ENCODE measurements at places on chromosomes 6 and 20.
A peak's percentile ranks its signal among the peaks of the same experiment; 100 is the strongest.

GRCh38 chr6:170018936-170019817 is 267.8 kb downstream of the ERMARD start:
- DNase-seq = no peak

DNA sequence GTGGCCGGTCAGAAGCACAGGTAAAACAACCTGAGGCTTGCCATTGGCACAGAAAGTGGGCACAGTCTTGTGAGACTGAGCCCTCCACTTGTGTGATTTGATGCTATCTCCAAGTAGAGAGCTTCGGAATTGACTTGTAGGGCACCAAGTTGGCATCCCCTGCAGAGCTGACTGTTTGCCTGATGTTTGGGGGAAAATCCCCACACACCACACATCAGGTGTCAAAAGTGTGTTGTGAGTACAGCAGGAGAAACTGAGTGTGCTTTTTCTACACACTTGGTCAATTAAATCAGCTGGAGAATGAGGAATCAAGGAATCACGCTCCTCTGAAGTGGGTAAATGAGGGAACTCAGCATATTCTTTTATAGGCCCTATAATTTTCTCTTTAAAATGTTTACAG is 989 bp downstream of the SERINC3 start:
- DNase-seq = no peak

- no peak for DNase-seq
These were observed 205.7 kb downstream of the ATXN1 start for GRCh38 chr6:16555550-16555949.

- DNase-seq = no peak
These were observed 38.4 kb downstream of the CDK5RAP1 start for GRCh38 chr20:33362898-33363297.

GRCh38 chr6:152380993-152381898 is 255.9 kb downstream of the SYNE1 start:
- no peak for DNase-seq

DNA sequence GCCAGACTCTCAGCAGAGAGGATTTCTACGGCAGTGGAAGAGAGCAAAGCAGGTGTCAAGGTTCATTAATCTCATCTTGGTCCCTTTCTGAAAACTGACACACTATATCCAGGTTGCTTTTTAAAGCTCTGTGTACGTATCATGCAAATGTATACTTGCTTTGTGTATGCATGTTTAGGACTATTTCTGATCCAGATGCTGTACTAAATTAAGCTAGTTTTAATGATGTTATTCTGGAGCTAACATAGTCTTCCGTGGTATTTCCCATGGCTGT is 59.2 kb upstream of the SNX9 start:
- DNase-seq = no peak

DNA sequence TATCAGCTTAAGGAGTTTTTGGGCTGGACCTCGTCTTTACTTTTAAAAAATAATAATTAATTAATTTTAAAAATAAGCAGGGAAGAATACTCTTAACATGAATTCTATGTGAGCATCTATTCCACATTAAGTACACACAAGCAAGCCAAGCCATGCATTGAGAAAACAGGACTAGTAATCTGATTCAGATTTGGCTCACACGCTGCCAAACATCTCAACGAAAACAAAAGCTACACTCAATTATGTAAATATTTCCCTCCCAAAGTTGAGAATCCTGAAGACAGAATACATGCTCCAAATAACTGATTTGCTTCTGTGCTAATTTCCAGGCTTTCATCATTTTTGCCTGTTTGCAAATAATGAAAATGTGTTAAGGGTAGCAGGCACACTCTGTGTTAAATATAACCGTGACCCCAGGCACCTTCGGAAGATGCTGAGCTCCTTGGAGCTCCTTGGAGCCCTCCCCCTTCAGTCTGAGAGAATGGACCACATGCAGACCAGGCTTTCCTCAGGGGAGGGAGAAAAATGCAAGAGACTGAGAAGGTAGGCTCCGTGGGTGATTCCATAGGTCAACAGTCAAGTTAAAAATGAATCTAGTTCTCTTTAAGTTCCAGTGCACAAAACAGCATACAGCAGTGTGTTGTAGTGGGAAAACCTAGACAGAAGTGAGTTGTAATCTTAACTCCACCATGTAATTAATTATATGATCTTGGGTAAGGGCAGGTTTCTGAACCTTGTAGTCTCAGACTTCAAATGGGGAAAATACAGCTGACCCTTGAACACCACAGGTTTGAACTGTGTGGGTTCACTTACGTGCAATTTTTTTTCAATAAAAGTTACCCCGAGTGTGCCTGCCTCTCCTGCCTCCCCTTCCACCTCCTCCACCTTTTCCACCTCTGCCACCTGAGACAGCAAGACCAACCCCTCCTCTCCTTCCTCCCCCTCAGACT is 161.3 kb upstream of the RREB1 start:
- DNase-seq = no peak

GRCh38 chr20:35216541-35216940 is 9.9 kb upstream of the MMP24 start:
- DNase-seq = no peak

- DNase-seq = no peak
These were observed 29.5 kb downstream of the MTHFD1L start for GRCh38 chr6:150894935-150895552.

DNA sequence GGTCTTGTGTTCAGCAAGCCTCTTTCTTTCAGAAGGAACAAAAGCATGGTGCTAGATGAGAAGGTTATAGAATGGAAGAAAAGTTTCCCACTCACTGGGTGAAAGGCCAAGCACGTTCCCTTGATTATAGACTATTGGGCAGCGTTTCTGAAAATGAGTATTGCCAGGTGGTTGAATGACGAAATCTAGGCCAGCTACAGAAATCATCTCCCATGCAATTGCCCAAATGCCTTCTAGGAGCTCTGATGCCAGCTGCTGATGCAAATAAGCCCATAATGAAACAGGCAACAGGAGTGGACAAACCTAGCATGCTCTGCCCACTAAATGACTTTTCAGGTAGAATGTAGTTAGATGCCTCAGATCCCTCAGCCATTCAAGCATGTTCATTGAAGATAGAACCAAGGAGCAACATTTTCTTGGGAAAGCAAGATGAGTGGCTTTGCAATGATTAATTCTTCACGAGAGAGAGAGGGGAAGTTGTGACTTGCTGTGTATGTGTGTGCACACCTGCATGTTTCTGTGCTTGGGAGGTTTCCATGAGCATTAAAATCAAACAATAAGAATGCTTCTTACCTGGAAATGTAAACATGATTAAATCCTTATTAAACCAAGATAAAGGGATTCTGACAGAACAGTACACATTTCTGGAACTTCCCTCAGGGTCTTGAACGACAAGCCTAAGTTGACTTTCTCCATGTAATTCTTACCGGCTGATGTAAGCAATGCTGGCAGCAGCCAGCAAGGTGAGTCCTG is 43.6 kb downstream of the ADTRP start:
- no peak for DNase-seq

DNA sequence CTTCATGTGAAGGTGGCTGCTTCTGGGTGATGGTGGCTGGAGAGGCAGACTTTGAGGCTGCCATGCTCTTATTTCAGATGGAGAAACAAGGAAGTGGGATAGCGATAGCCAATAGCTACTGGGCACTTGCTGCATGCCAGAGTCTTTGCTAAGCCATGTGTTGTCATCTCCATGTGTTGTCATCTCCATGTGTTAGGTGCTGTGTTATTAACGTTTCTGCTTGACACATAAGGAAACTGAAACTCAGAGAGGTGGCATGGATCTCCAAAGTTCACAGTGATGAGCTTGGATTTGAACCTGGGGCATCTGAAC is 16.9 kb downstream of the KIAA1755 start:
- DNase-seq = no peak

DNA sequence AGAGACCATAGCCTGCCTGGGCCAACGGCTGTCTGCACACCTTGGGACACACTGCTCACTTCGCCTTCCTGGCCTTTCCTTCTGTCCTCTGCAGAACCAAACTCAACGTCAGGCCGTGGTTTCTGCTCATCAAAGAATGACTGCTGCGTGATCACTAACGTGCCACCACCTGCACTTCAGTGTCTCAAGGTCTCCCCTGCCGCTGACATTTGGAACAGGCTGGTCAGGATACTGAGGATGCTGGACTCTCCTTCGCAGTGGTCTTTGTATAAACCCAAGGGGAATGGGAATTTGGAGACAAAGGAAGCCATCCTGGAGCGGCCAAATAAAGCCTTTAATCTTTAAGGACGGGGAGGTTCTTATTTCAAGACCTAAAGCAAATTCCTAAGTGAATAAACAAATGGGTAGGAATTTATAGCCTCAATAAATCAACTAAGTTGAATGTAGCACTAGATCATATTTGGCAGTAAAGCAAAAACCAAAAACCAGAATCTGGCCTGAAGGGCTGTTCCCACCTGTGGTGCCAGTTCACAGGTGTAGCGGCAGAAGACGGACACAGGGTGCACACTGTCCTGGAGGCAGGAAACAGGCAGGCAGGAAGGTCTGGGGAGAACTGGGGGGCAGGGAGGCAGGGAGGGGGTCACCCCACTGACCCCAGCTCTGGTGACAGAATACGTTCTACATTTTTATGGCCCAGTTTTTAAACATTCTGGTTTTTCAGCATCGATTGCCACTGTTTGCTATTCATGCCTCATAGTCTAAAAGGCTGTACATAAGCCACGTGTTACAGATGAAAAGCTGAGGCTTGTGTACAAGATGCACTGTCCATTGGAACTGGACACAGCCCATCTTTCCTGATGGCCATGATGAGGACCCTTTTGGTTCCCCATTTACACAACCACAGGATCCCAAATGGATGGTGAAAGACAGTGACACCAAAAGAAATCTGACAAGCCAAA is 36.6 kb downstream of the ABHD12 start:
- DNase-seq = no peak

DNA sequence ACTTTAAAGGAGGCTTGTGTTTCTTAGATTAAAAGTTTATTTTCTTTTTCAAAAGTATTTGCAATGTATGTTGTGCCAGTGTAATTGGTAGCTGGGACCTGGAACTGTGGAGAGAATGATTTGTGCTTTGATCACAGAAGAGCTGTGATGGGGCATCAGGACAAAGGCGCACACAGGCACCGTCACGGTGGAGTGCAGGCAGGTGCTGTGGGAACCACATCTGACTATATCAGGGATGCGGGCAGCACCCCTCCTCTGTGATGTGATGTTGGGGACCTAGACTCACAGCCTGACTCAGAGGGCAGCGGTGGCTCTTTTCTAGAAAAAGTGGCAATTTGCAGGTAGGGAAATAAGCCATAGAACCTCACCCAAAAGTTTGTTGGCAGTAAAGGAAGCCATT is 34.5 kb downstream of the SYTL3 start:
- peak; percentile 34 for DNase-seq

- DNase-seq = no peak
These were observed 8.7 kb upstream of the ECT2L start for GRCh38 chr6:138787138-138787537.

DNA sequence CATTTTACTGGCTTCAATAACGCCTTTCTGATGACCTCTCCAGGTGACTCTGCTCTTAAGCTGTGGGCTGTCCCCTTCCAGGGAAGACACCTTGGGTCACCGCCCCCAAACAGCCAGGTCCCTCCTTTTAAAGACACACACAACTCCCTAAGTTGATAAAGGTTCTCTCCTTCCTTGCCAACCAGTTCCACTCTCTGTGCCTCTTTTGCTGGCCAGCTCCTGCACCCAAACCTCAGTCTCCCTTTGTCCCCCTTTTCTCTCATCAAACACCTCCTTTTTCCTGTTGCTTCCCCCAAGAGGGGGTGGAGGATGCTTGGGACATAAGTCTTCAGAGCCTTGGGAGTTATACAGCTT is 1.0 kb downstream of the NCOA6 start:
- DNase-seq = peak; percentile 79

DNA sequence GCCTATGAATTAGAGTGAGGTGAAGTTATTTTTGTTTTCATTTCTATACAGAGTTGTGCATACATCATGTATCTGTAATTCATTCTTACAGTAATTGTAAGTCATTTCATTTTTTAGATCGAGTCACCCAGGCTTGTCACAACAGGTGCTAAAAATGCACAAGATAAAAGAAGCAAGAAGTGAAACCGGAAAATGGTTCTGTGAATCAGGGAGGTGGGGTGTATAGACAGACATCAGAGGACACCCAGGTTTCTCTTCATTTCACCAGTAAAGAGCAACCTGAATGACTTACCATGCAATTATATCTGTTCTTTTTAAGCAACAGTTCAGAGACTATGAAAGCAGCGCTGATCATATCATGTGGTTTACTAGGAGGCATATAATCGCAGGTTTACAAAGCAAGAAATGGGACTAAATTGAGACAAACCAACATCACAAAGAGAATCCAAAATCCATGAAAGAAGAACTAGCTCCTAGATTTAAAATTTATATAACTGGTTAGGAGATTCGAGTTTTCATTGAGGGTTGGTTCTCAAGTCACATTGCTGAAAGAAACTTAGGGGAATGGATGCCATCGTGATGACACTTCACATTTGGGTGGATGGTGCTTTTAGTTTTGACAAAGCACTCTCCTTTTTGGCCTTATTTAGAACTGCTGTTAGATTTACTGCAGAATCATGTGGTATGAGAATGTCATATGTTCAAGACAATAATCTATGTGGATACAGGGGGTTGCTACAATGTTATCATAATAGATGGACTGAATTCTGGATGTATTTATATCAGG is 27.9 kb upstream of the TBC1D7 start:
- no peak for DNase-seq

DNA sequence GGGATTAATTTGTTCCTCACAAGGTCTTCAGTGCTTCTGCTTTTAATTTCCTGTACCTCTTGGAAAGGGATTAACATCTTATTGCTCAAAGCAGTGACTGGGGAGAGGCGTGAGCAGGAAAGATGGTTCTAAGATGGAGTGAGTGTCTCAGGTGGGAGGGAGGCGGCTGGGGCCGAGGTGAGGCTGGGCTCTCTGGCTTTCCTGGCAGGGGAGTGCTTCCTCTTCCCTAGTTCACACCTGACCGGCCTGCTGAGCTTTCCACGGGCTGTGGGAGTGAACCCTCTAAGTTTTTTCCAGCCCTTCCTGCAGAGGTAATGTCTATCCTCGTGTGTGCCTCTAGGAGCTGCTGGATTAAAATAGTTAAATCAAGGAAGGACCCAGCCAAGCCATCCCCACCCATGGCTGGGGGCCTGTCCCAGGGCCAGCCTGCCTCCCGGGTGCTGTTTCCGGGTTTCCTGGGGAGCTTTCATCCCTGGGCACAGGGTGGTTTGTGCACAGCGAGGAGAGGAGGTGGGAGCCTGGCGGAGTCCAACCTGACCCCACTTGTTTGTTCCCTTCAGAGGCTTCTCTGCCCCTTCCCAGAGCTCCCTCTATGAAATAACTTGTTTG is 179.1 kb downstream of the TFAP2C start:
- DNase-seq = no peak

- no peak for DNase-seq
These were observed 124.1 kb downstream of the FOXA2 start for GRCh38 chr20:22460231-22460630.

DNA sequence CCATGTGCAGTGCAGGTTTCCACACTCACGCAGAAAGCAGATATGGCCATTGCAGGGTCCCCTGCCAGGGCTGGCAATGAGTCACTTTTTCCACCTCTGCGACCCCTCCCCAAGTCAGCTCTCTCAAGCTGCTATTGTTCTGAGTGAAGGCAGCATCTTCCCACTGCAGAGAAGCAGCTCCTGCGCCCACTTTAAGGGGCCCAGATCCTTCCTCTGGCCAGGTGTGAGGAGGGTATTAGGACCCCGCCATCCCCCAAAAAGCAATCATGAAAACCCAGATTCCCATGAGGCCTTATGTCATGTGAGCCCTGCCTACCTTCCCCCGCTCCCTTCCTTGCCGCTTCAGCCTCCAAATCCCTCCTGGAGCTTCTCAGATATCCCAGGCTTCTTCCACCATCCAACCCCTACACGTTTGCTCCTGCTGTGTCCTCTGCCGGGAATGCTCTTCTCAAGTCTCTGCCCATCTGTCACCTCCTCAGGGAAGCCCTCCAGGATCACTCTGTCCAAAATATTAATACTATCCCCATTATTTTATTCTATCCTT is 220.3 kb downstream of the NFATC2 start:
- DNase-seq = no peak

GRCh38 chr6:3357678-3358077 is 98.9 kb downstream of the PSMG4 start:
- DNase-seq = no peak
